ENCODE measurements at places on chromosomes 2 and 18.

- no peak for DNase-seq
These were observed 300.4 kb upstream of the NT5C1B start for GRCh38 chr2:18889565-18890332.

- DNase-seq, result no peak
These were observed 39.1 kb downstream of the FRZB start for GRCh38 chr2:182827182-182827879.

DNA sequence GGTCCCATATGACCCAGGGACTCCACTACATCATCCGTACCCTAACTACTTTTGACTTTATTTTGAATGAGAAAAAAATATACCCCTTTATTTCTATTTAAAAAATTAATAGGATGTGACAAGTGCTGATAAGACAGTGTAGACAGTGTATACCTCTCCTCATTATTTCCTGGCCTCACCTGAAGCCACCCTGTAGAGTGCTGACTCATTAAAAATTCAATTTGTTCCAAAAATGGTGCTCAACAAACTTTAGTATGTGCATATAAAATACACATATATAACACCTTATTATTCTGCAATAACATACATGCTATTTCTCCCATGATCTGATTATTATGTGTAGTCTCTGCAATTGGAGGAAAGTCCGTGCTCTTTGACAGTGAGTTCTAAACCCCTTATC is 20.8 kb downstream of the NOL4 start:
- no peak for DNase-seq

GRCh38 chr2:35852-36251 is 10.5 kb downstream of the FAM110C start:
- DNase-seq, result no peak

- no peak for DNase-seq
These were observed 225.0 kb downstream of the LDLRAD4 start for GRCh38 chr18:13443552-13443951.

DNA sequence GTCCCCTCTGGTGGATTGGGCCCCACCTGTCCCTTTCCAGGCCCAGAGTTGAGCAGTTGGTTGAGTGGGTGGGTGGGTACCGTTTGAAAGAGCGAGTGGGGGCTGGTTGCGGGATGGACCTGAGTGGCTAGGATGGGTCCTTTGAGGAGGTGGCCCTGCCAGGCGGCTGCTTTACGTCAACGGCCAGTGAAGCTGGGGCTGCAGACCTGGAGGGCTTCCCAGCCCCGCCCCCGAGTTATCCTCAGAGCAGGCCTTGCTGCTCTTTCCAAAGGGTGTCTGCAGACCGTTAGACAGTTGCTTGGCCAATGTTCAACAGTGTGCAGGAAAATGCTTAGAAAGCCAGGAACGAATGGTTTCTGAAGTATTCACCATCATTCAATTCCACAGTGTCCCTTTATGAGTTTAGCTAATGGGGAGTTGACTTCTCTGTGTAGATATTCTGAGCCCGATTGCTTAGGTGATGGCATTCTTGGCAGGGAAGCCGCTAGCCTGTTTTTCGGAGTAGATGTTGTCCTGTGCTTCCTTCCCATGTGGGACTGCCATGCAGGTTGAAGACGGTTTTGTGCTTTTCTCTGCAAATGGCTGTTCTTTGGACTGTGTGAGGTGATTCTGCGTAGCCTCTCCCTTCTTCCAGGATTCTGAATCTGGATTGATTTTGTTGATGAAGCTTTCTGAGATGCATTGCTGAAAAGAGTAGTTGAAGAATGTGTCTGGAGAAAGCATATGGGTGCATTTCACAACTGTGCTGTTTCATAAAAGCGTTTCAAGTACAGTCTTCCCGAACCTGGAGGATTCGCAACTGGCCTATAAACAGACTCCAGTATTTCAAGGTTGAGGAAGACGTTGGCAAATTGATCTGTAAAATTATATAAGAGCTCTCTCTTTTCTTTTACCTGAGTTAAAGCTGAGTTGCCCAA is 45.8 kb downstream of the LDLRAD4 start:
- no peak for DNase-seq

GRCh38 chr2:66134138-66134701 is 300.7 kb upstream of the MEIS1 start:
- no peak for DNase-seq
